HFF-Myc (cell line): ENCODE measurements at places on chromosomes 5 and 9.

DNA sequence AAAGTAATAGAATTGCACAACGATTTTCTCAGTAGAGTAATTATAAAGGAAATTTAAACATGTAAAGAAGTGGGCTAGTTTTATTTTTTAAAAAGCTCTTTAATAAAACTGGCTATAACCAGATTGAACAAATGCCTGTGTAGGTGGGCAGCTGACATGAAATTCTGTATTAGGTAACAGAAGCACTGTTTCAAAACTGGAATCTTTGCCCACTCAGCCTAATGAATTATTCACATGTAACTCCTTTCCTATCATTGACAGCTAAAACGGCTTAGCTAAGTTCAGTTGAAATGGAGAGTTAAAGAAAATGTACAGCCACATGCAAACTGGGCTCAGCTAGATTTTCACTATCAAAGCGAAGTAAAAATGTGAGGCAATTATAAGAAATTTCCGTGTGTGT lies 1300.1 kb upstream of the ACO1 start:
- no peak for DNase-seq

DNA sequence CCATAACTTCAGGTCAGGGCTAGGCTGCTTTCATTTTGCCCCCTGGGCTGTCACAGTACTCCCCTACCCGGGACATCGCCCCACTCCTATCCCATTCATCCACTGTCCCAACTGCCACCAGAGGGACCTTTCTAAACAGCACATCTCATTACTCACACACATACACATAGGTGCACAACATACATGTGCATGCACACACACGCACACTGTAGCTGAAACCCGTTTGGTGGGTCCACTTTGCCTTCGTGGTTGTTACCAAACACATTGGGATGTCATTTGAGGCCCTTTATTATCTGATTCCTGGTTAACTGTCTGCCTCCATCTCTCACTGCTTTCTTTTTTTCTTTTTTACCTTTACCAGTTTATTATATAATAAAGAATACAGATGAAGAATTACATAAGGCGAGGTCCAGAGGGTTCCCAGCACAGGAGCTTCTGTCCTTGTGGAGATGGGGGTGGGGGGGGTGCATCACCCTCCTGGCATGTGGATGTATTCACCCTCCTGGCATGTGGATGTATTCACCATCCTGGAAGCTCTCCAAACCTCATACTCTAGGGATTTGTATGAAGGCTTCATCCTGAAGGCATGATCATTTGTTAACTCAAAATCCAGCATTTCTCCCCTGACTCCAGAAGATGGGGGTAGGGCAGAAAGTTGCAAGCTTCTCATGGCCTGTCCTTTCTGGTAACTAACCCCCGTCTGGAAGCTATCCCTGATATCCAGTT lies 186.0 kb downstream of the GOLPH3 start:
- peak; percentile 80 for DNase-seq

DNA sequence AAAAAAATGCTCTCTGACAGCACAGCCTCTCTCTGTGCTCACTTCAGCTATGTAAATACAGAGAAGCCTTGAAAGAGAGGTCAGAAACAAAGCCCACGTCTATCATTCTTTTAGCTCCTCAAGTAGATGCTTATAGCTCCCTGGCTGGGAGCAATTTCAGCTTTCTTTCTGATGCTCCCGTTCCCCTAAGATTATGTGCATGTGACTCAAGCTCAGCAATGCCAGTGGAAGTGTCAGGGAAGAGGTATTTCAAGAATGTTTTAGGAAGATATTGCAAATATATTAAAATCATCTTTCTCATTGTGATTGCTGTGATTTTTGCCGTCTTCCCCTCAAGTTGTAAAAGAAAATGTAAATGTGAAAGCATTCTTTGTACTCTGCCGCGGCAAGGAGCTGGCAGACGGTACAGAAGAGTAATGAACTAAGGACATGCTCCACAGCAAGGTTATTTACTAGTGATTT lies 1353.7 kb upstream of the ACO1 start:
- no peak for DNase-seq

DNA sequence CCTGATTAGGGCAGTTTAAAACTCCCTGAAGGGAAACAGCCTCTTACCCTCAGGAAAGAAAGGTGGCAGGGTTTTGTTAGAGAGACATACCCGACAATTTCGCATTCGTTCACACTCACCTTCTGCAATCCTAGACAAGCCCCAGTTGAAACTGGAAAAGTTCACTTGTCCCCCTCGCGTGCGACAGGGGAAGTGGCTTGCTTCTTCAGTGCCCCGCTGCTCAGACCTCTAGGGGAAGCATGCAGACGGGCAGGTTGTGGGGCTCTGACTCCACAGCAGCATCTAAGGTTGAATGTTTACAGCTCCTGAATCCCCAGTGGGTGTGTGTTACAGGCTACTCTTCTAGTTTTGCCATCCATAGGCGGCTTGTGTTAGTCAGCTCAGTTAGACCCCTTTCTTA lies 575.7 kb upstream of the ACO1 start:
- DNase-seq = no peak

- no peak for DNase-seq
These were observed 7.6 kb downstream of the SLC36A3 start for GRCh38 chr5:151295791-151296477.

DNA sequence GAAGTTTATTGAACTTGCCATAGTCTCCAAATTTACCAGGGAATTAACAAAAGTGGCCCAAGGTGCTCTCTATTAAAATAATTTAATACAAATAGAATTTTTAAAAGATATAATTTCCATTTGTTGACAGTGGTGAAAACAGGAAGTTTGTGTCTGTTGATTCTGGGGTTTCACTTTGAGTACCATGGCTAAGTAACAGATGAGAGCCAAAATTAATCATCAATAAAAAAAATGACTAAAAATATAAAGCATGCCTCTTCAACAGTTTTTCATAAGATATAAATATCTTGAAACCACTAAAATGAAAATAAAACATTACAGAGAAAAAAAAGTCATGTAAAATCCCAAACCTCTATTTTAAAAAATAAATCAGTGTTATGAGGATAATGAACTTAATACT lies 49.8 kb downstream of the SGCD start:
- DNase-seq = no peak

GRCh38 chr5:89097103-89097502 lies 214.1 kb upstream of the MEF2C start:
- DNase-seq = no peak

DNA sequence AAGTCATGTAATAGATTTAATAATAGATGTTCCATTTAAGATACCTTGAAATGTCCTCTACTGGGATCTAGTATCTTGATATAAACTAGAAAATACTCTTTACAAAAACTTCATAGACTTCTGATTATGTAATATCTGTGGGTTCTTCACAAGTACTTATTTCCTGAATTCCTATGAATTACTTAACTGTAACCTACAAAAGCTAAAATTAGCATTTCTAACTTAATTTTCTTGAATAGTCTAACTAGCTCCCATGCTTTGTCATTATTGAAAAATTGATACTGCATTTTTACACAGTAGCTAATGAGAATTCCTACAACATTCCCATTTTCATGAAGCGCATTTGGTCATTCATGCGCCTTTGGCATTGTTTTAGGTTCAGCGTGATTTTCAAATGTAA lies 1828.2 kb downstream of the MAT2B start:
- no peak for DNase-seq

GRCh38 chr9:800591-801150 lies 40.8 kb upstream of the DMRT1 start:
- no peak for DNase-seq

DNA sequence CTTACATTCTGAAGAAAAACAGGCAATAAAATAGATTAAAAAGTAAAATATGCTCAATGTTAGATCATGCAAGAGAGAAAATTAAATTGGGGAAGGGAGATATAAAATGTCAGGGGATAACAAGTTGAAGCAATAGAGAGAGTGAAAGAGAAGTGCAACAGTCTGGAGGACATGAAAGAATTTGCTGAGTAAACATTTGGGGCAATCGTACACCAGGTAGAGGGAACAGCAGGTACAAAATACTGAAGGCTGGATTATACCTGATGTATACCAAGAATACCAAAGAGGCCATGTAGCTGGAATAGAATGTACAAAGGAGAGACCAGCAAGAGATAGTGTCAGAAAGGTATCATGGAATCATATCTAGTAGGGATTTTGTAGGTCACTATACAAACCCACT lies 300.8 kb downstream of the DNAH5 start:
- no peak for DNase-seq

DNA sequence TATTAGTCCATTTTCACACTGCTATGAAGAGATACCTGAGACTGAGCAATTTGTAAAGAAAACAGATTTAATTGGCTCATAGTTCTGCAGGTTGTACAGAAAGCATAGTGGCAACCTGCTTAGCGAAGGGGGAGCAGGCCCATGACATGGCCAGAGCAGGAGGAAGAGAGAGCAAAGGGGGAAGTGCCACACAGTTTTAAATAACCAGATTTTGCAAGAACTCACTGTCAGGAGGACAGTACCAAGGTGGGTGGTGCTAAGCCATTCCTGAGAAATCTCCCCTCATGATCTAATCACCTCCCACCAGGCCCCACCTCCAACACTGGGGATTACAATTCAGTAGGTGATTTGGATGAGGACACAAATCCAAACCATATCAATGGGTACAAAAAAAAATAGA lies 16.8 kb upstream of the PCSK5 start:
- DNase-seq = no peak

- no peak for DNase-seq
These were observed 13.8 kb downstream of the EXOSC2 start for GRCh38 chr9:130707225-130707976.

GRCh38 chr5:146137967-146138403 lies 32.6 kb upstream of the PLAC8L1 start:
- DNase-seq = no peak

GRCh38 chr5:156245895-156246294 lies 81.1 kb upstream of the SGCD start:
- DNase-seq = no peak

DNA sequence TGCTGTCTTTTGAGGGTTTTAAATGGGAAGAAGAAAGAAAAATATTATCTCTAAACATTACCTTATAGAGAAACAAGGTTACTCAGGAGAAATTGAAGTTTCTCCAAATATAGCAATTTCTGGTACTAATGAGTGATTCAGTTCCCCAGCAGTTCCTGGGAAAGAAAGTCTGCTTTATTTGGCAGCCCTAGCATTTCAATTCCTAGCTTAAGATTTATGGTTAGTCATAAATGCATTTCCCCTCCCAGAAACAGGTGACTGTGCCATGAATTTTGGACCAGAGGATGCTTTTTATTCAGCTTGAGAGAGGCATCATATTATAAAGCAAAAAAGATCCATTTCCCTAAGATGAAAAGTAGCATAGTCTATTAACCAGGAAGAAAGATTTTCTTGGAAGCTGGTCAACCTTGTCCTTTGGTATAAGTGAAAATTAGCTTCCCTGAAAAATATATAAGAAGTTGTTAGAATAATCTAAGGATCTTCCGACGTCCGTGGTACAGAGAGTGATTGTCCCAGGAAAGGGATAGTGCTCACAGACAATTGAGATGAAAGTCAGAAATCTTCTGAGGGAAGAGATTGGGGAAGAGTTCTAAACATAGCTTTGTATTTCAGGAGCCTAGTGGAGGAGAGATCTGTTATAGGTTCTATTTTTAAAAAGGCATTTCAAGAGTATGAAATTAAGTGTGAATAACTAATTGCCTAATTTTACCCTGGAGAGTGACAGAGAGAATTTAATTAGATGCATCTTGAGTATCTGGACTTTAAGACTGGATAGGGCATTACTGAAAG lies 164.9 kb downstream of the ESM1 start:
- DNase-seq = no peak

DNA sequence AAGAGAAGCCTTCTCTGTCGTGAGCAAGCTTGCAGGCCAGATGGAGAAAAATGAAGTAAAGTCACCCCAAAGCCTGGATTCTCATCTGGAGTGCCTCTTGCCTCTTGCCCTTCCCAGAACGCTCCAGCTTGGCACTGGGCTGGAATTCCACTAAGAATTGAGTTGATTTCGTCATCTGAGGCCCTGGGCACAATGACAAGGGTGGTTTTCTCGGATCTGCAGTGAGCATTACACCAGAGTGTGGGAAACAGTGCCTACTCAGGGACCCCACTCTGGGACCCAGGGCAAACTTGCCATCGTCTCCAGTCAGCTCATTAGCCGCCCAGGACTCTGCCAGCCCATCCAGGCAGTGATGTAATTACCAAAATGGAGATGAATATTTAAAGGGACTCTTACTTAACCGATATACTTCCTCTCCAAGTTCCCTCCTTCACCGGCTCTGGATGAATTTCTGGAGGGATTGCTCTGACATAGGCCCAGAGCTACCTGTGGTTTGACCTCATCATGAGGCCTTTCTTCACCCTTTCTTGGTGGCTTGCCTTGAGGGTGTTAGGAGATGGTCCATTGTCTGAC lies 44.7 kb upstream of the LCP2 start:
- DNase-seq = no peak

DNA sequence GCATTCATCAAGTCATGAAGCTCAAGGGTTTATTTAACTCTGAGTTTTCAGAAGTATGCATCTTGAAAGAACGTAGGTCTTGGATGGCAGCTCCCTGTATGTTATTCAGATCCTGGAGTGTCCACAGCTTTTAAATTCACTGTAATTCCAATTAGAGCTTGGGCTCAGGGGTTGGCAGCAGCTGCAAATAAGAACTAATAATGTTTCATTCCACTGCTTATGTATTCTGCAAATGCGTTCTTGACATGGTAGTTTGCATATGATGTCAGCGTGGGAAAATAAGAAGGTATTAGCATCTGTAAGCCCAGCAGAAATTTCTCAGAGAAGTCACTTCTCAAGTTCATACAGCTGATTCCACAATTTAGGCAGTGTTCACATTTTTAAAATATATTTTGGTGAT lies 58.4 kb downstream of the RORB start:
- no peak for DNase-seq

- no peak for DNase-seq
These were observed 60.1 kb upstream of the NMUR2 start for GRCh38 chr5:152465140-152465539.

DNA sequence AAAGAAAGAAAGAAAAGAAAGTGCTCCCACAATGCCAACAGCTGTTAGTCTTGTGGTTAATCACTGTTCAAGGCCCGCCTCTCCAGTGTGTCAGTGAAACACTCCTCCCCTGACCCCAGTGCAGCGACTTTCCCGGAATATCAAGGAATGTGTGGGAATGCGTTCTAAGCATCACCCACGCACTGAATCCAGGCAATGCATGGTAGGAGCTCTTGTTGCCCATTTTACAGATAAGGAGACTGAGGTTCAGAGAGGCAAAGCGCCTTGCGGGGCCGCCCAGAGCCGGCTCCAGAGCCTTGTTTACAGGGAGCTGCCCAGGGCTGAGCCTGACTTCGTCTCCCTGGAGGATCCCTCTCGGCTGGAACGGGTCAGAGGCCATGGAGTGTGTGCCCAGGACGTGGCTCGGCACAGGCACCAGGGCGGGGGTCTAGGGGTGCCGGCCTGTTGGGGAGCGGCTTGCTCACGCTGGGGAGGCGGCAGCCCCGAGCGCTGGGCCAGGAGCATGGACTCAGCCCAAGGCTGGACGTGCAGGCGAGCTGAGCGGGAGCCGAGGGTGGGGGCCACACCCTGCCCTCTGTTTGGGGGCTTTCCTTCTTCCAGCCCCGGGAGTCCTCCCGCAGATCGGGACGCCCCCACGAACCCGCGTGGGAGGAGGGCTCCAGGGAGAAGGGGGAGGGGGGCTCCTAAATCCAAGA lies 823 bp downstream of the ST6GALNAC6 start:
- DNase-seq = no peak

- DNase-seq = no peak
These were observed 58.5 kb upstream of the PJA2 start for GRCh38 chr5:109468288-109468676.
